ENCODE measurements at places on chromosomes 3 and 15. TPM values are rescaled to one million over a fixed set of nuclear protein-coding genes. Genes with fewer than 3 reads are reported as not detected.

The SI gene
- not detected for polyA plus RNA-seq

GRCh38 chr3:42159706-42160472 is 68.7 kb downstream of the TRAK1 start:
- H3K4me1 ChIP-seq = peaks cover 14% of the 10 kb centered on the region
- H3K27ac ChIP-seq = no peak overlapping the region
- DNase-seq = peak; percentile 47
- no peaks in the 10 kb centered on the region for H3K36me3 ChIP-seq

- H3K4me1 ChIP-seq = peaks cover 74% of the 10 kb centered on the region
- H3K27me3 ChIP-seq = no peaks in the 10 kb centered on the region
- H3K27ac ChIP-seq = peak within 1 kb of the TSS; percentile 74
- H3K36me3 ChIP-seq = peaks cover 11% of the 10 kb centered on the region
Measured at GRCh38 chr15:44736181-44736765, at the start of gene TRIM69. TSS of gene TRIM69 (plus strand) at chr15:44736528. CDS start at chr15:44736705, 177 bp downstream.

- no peaks in the 10 kb centered on the region for H3K27me3 ChIP-seq
- H3K36me3 ChIP-seq = no peaks in the 10 kb centered on the region
- H3K4me3 ChIP-seq = no peak overlapping the region
- DNase-seq = no peak
Measured at GRCh38 chr3:121969631-121970030, 52.4 kb downstream of the ILDR1 start.

The SNX4 gene
- polyA plus RNA-seq = 24.2 TPM

GRCh38 chr3:72818092-72818773 is 30.0 kb downstream of the SHQ1 start:
- H3K36me3 ChIP-seq = no peaks in the 10 kb centered on the region
- peaks cover 14% of the 10 kb centered on the region for H3K4me1 ChIP-seq
- no peaks in the 10 kb centered on the region for H3K27me3 ChIP-seq
- no peak overlapping the region for H3K27ac ChIP-seq
- DNase-seq = no peak

DNA sequence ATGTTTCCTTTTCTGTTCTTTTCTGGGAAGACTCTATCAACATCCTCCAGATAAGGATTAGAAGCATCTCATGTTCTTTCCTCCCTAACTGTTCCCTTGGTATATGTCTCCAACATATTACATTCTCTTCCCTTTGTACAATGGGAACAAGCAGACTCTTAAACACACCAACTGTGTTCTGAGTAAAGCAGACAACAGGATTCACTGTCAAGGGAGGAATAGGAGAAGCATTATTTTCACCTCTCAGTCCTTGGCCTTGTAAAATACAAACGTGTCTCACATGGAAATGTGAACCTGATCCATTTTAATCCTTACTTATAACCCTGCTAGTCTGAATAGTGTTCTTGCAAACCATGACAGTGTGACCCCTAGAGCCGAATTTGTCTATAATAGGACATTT is 19.6 kb downstream of the GYG1 start:
- H3K27me3 ChIP-seq = no peaks in the 10 kb centered on the region
- no peak overlapping the region for H3K4me3 ChIP-seq
- DNase-seq = no peak
- peaks cover 22% of the 10 kb centered on the region for H3K4me1 ChIP-seq

The GOLGA6L9 gene
- polyA plus RNA-seq = 0.69 TPM

DNA sequence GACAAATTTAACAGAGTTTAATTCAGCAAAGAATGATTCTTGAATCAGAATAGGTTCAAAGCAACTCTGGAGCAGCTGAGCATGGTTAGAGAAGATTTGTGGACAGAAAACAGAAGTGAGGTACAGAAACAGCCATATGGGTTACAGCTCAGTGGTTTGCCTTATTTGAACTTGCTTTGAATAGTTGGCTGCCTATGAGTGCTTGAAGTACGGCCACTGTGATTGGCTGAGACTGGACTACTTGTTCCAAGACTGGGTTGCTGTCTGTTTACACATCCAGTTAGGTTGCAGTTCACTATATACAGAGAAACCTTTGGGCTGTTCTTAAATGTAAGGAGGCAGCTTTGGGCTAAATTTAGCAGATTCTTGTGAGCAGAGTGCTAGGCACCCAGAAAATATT is 79.4 kb upstream of the CADPS start:
- H3K27me3 ChIP-seq = no peaks in the 10 kb centered on the region
- no peak overlapping the region for H3K4me3 ChIP-seq
- H3K36me3 ChIP-seq = no peaks in the 10 kb centered on the region
- DNase-seq = no peak

GRCh38 chr3:104887069-104887468 is 479.6 kb upstream of the ALCAM start:
- H3K4me1 ChIP-seq = no peaks in the 10 kb centered on the region
- H3K36me3 ChIP-seq = no peaks in the 10 kb centered on the region
- H3K27me3 ChIP-seq = no peaks in the 10 kb centered on the region
- H3K27ac ChIP-seq = no peak overlapping the region
- H3K4me3 ChIP-seq = no peak overlapping the region

GRCh38 chr3:126354776-126355175 is 2.4 kb downstream of the KLF15 start:
- no peaks in the 10 kb centered on the region for H3K36me3 ChIP-seq
- DNase-seq = no peak
- H3K27me3 ChIP-seq = peaks cover 32% of the 10 kb centered on the region
- no peak overlapping the region for H3K27ac ChIP-seq

The ZNF385D gene
- polyA plus RNA-seq = not detected

The CRYGS gene
- not detected for polyA plus RNA-seq

The NKIRAS1 gene
- polyA plus RNA-seq = 3.8 TPM

DNA sequence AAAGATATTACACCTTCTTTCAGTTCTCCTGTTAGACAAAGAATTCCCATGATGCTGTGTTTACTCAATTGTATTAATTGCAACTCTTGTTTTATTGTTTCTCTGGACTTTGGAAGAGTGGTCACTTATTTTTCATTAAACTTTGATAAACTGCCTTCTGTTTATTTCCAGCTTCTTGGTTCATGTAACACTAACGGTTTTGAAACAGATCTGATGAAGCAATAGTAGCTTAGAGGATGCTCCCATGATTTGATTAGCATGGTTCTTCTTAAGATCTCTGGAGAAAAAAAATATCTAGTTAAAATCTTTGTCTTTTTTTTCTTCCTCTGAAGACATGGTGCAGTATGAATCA is 90.1 kb downstream of the FNDC3B start:
- H3K4me3 ChIP-seq = no peak overlapping the region
- H3K36me3 ChIP-seq = no peaks in the 10 kb centered on the region
- H3K27ac ChIP-seq = peak overlapping the region; percentile 46
- no peak for DNase-seq

- H3K27me3 ChIP-seq = no peaks in the 10 kb centered on the region
- no peak overlapping the region for H3K27ac ChIP-seq
- H3K36me3 ChIP-seq = no peaks in the 10 kb centered on the region
- DNase-seq = no peak
- no peak overlapping the region for H3K4me3 ChIP-seq
Measured at GRCh38 chr3:110697961-110698360, 373.7 kb upstream of the NECTIN3 start.

GRCh38 chr15:78133801-78134200 is 2.6 kb upstream of the CIB2 start:
- no peak overlapping the region for H3K27ac ChIP-seq
- peaks cover 12% of the 10 kb centered on the region for H3K4me1 ChIP-seq
- H3K36me3 ChIP-seq = no peaks in the 10 kb centered on the region

The CACNA2D2 gene
- not detected for polyA plus RNA-seq

DNA sequence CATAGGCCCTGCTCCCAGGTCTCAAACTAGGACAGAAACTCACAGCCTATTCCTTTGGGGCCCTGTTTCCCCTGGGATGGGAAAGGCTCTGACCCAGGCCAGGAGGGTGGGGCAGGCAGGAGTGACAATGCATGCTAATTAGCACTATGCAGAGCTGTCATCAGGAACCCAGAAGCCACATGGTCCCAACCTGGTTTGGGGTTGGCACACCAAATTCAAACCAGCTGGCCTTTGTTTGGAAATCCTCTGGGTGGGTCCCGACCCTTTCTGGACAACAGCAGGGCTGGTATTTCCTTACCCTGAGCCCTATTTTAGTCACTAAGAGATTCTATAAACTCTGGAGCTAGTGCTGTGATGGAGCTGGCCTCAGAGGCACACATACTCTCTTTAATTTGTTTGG is 166.2 kb downstream of the LRTM1 start:
- no peak overlapping the region for H3K4me3 ChIP-seq
- H3K27ac ChIP-seq = no peak overlapping the region
- no peaks in the 10 kb centered on the region for H3K4me1 ChIP-seq
- no peaks in the 10 kb centered on the region for H3K36me3 ChIP-seq
- DNase-seq = no peak
- H3K27me3 ChIP-seq = no peaks in the 10 kb centered on the region

The MAP2K5 gene
- polyA plus RNA-seq = 15.2 TPM

- no peaks in the 10 kb centered on the region for H3K27me3 ChIP-seq
- no peaks in the 10 kb centered on the region for H3K36me3 ChIP-seq
- no peak overlapping the region for H3K4me3 ChIP-seq
- no peak overlapping the region for H3K27ac ChIP-seq
- DNase-seq = no peak
Measured at GRCh38 chr3:38516669-38517068, 20.5 kb downstream of the EXOG start.

DNA sequence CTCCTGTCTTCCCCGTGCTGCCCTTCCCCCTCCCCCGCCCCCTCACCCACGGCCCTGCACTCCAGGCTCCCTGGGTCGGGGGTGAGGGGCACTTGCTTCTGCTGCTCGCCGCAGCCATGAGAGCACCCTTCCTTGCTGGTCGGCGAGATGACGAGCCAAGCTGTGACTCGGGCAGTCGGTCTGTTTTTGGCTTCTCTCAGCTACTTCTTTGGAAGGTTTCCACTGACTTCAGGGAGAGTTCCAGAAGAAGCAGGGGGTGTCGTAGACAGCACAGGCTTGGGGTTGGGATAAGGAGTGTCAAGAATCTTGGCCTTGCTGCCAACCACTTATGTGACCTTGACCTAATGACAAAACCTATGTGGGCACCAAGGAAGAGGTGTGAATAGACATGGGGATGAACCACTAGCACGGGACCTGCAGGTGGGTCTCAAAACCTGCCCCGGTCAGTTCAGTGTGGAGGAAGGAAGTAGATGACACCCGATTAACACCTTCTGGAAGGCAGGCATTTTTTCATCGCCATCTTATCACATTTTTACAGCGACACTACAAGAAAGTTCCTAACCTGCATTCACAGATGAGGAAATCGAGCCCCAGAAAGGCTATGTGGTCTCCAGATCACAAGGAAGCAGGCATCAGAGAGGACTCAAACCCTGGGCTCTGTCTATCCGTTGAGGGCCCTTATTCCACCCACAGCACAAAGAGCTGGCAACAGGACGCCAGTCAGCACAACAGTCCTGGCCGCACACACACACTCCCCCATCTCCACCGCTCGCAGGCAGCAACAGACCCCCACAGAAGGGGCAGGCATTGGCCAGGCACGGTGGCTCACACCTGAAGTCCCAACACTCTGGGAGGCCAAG is 120.9 kb downstream of the LIPC start:
- no peak overlapping the region for H3K4me3 ChIP-seq
- no peaks in the 10 kb centered on the region for H3K27me3 ChIP-seq
- H3K4me1 ChIP-seq = no peaks in the 10 kb centered on the region
- no peak for DNase-seq

DNA sequence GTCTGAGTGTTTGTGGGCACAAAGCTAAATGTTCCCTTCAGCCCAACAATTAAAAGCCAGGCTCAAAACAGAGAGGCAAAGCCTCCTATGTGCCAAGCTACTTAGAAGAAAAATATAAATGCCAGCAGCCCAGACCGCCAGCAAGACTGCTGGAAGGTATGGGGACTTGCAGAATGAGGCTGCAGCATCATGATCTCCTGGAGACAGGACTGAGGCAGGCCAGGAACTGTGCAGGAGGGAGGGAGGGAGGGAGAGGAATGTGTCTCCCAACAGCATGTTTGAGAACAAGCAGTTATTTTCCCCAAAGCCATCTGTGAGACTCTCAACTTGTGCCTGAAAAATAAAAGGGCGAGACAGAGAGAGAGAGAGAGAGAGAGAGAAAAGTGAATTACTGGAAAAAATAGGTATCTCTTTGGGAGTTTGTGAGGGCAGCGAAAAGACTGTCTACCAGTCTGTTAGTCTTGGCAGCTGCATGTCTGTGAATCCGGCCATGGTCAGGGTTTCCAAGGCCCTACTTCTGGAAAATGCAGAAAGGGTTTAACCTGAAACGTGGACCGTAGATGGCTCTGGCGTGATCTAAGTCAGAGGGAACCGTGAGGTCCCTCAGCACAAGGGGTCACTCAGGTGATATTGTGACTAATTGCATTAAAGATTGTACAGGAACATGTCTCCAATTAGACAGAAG is 139.7 kb upstream of the COL8A1 start:
- H3K27me3 ChIP-seq = no peaks in the 10 kb centered on the region
- no peak for DNase-seq
- H3K4me1 ChIP-seq = no peaks in the 10 kb centered on the region
- H3K27ac ChIP-seq = no peak overlapping the region
- H3K36me3 ChIP-seq = no peaks in the 10 kb centered on the region

The NR1I2 gene
- 0.46 TPM for polyA plus RNA-seq

DNA sequence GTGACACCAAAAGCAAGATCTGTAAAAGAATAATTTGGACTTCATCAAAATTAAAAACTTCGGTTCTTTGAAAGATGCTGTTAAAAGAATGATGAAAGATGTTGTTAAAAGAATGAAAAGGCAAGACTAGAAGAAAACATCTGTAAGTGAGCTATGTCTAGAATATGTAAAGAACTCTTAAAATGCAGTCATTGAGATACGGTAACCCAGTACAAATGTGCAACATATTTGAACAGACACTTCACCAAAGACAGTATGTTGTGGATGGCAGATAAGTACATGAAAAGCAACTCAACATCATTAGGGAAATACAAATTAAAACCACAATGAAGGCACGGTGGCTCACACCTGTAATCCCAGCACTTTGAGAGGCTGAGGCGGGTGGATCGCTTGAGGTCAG is 139.5 kb downstream of the LRIG1 start:
- H3K27me3 ChIP-seq = no peaks in the 10 kb centered on the region
- no peaks in the 10 kb centered on the region for H3K36me3 ChIP-seq
- H3K4me1 ChIP-seq = no peaks in the 10 kb centered on the region
- no peak for DNase-seq
- H3K27ac ChIP-seq = no peak overlapping the region
- H3K4me3 ChIP-seq = no peak overlapping the region

GRCh38 chr3:10467904-10468612 is 37.3 kb downstream of the ATP2B2 start:
- no peak for DNase-seq
- H3K4me1 ChIP-seq = no peaks in the 10 kb centered on the region
- no peaks in the 10 kb centered on the region for H3K36me3 ChIP-seq
- no peak overlapping the region for H3K4me3 ChIP-seq
- no peak overlapping the region for H3K27ac ChIP-seq
- no peaks in the 10 kb centered on the region for H3K27me3 ChIP-seq

DNA sequence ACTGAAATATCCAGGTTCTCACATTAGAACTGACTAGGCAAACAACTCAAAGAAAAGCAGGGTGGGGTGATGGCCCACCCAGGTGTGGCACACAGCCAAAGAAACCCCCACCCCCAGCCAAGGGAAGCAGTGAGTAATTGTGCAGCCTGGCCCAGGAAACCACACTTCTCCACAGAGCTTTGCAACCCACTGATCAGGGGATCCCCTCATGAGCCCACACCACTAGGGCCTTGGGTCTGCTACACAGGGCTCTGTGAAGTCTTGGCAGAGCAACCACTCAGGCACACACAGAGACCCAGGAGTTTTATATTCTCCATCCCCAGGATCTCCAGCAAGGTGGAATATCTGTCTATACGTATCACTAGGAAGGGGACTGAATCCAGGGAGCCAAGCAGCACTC is 22.2 kb upstream of the TRIM42 start:
- H3K4me3 ChIP-seq = no peak overlapping the region
- no peaks in the 10 kb centered on the region for H3K4me1 ChIP-seq
- no peak overlapping the region for H3K27ac ChIP-seq
- no peaks in the 10 kb centered on the region for H3K36me3 ChIP-seq
- no peaks in the 10 kb centered on the region for H3K27me3 ChIP-seq
- no peak for DNase-seq

The VIPR1 gene
- 23.1 TPM for polyA plus RNA-seq

The STRIT1 gene
- polyA plus RNA-seq = not detected

The CCDC191 gene
- polyA plus RNA-seq = 1.3 TPM
